Kasumi-1 (cell line): ENCODE measurements at places on chromosomes 6 and 20.

DNA sequence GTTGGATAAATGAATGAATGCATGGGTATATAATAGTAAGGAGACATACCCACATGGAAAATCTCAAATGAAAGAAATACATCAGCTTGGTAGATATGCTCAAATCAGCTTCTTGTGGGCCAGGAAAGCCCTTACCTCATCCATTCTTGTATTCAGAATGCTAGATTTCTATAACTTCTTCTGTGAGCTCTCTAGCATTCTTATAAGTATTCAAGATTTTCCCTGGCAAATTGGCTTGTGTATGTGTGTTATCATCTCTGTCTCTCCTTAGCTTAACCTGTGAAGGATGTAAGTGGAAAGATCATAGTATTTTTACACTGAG lies 100.8 kb downstream of the OR2B2 start:
- no peak for DNase-seq

GRCh38 chr6:72418495-72418894 lies 203.4 kb upstream of the KCNQ5 start:
- DNase-seq = no peak

DNA sequence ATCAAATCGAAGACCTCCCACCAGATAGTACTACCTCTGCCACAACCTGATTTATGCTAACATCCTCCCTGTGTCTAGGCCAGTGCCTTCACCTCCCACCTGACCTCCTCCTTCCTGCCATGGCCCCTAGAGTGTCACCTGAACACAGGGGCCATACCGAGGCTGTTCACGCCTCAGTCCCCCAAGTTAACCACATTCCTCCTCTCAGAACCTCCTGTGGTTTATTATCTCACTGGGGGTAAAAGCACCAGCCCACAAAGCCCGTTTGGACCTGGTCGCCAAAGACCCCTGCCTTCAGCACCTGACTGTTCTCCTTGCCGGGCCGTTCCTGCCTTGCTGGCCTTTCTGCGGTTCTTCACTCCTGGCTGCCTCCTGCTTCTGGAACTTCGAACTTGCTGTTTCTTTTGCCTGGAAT lies 13.7 kb downstream of the MAS1 start:
- DNase-seq = no peak

DNA sequence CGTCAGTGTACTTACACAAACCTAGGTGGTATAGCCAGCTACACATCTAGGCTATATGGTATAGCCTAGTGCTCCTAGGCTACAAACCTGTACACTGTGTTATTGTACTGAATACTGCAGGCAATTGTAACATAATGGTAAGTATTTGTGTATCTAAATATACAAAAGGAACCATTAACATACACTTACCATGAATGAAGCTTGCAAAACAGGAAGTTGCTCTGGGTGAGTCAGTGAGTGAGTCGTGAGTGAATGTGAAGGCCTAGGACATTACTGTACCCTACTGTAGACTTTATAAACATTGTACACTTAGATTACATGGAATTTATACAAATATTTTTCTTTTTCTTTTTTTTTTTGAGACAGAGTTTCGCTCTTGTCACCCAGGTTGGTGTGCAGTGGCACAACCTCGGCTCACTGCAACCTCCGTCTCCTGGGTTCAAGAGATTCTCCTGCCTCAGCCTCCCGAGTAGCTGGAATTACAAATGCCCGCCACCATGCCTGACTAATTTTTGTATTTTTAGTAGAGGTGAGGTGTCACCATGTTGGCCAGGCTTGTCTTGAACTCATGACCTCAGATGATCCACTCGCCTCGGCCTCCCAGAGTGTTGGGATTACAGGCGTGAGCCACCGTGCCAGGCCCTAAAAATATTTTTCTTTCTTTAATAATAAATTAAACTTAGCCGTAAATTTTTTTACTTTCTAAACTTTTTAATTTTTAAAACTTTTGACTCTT lies 15.4 kb upstream of the KIAA1755 start:
- DNase-seq = peak; percentile 55

GRCh38 chr6:35139924-35140638 lies 1.1 kb downstream of the TCP11 start:
- DNase-seq = peak; percentile 71

GRCh38 chr6:26594730-26595632 lies 1.8 kb upstream of the ABT1 start:
- peak; percentile 19 for DNase-seq

- no peak for DNase-seq
Observed at GRCh38 chr6:36484736-36485135, 41.9 kb downstream of the KCTD20 start.

- peak; percentile 58 for DNase-seq
Observed at GRCh38 chr6:47722194-47722593, 23.8 kb downstream of the ADGRF4 start.

GRCh38 chr20:32784369-32785080 lies 22.3 kb downstream of the DNMT3B start:
- DNase-seq = no peak

- DNase-seq = no peak
Observed at GRCh38 chr6:110266996-110267395, 86.8 kb downstream of the CDC40 start.

DNA sequence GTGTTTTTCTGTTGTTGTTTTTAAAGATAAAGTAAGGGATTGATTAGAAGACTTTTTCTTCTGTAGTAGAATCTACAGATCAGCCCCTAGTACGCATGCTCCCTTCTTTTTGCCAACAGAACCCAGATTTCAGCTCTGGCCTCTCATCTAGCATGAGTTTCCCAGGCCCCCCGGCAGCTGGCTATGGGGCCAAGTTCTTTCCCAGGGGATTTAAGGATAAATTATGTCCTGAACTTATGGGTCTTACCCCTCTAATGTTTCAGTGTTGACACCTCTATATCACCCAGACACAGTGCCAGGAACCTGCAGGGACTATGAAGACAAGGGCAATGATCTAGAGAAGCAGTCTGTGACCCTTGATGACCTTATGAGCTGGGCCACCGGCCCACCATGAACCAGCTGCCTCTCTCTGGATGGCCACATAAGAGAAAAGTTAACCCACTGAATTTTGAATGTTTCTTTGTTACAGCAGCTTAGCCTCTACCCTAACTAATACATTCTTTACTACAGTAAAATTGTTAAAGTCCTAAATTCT lies 150.5 kb downstream of the UNC5CL start:
- no peak for DNase-seq

DNA sequence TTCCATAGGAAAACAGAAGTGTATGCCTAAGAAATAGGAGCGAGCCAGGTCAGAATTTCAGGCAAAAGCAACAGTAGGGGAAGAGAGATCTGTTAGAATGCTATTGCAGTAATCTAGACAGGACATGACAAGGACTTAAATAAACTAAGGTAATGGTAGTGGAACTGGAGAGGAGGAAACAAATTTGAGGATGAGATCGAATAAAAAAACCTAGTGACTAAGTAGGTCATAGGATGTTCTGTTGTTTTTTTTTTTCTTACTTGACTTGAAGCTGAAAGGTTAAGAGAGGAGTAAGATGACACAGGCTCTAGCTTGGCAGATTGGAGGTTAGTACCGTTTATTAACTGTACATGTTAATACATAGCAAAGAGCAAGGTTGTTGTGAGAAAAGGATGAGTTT lies 28.6 kb downstream of the ORC3 start:
- DNase-seq = no peak

- DNase-seq = no peak
Observed at GRCh38 chr20:19833395-19833794, 75.3 kb downstream of the RIN2 start.

DNA sequence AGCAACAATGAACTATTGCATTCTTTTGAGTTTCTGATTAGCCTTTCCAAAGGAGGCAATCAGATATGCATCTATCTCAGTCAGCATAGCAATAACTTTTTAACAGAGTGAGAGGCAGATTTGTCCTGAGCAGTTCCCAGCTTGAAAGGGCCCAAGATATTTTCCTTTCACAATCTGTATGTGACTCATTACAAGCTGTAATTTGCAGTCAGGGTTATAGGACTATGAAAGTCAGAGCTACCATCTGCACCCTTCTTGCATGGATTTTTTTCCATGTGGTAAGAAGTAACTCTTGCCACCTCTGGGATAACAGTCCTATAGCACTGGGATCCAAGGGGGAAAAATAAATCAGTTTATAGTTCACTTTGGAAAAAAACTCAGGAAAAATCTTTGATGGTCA lies 318.2 kb upstream of the RGS17 start:
- DNase-seq = no peak

DNA sequence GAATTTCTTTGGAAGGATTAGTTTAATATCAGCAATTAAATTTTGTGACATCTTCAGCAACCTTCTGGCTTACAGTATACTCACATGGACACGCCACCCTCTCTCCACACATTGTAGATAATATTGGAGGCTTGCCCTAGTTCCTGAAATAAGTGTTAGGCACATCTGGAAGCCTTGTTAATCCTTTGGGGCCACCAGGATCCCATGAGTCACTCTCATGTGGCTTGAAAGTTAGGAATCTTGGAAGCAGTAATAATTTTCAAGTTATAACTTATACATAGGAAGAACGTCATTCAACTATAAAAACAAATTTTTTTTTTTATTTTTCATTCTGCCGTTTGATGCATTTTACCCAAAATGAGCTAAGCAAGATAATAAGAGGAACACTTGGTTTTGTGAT lies 20.5 kb downstream of the LAMA4 start:
- DNase-seq = no peak

DNA sequence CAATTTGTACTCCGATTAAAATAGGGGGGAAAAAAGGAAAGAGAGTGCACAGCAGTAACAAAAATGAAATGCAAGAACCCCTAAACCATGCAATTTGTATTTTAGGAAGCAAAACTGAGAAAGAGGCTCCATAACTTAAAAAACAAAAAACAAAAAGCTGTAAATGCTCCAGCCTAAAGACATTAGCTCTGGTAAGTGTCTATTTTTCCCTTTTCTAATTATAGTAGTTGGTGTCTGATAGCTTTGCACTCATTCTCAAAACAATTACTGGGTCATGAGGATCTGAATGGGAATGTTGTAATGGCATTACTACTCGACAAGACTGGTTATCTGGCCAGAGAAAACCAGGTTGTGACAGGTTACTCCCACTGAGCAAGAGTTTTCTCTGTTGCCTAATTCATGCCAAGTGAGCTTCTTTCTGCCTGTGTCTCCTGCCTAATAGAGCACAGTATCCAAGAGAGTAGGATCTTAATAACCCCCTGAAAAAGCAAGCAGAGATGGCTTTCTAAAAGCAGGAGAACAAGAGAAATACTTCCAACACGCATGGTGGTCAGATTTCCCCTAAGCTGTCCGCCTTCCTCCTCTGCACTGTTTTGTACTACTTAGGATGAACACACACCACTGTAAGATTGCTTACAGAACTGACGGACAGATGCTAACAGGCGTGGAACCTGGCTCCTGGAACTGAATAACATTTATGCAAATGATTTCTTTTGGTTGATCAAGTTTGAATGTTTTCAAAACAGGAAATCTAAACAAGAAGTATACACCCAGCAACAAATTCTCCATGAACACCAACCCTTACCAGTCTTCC lies 86.4 kb downstream of the FKBP5 start:
- no peak for DNase-seq

DNA sequence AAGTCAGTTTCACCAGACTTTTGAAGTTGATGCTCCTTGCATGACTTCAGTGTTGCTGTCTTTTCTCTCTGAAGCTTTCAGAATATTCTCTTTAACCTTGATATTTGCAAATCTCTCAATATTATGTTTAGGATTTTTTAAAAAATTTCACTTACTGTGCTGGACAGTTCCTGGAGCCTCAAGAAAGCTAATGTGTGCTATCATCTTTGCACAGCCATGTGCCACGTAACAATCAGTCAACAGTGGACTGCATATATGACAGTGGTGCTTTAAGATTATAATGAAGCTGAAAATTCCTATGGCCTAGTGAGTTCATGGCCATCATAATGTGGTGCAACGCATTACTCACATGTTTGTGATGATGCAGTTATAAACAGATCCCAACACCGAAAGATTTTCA lies 59.1 kb upstream of the OGFRL1 start:
- no peak for DNase-seq
